ENCODE measurements at places on chromosomes 6 and 20. TPM values are rescaled to one million over a fixed set of nuclear protein-coding genes. Genes with fewer than 3 reads are reported as not detected.

GRCh38 chr6:46175976-46176375 is 5.2 kb upstream of the ENPP5 start:
- DNase-seq, result no peak

DNA sequence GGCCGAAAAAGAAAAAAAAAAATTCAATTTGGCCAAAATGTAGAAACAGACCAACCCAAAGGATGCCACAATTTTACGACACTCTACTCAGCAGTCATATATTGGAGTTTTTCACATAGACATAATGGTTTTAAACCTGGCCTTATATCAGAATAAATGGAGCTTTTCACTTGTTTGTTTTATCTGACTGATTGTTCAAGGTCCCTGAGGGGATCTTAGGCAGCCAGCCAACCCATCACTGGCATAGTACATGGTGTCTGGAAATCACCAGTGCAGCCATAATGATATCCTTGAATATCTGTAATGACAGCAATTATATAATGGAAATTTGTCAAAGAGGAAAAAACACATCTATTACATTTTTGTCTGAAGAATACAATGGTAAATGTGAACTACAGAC is 96.9 kb downstream of the PRSS35 start:
- DNase-seq, result no peak

- no peak for DNase-seq
Observed at GRCh38 chr6:138429761-138430160, 25.7 kb downstream of the HEBP2 start.

DNA sequence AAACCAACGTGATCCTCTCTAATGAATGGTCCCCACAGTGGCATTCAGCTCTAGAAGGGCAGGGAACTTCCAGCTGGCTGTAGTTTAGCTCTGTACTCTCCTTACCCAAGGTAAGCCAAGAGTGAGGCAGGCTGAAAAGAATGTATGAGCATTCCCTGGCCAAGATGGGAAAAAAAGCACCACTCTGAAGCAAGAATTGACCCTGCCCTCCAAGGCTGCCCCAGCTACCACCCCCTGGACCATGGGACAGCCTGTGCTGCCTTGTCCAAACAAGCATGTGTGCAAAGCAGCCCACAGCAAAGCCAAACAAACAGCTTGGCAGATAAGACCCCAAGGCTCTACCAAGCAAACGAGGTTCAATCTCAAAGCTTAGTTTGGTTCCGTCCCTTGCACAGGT is 73.9 kb downstream of the GFOD1 start:
- no peak for DNase-seq

The CCN6 gene
- not detected for total RNA-seq

The GNAS-AS1 gene
- not detected for total RNA-seq

The COL11A2 gene
- total RNA-seq, result not detected

Measured in stomach (tissue), 19 donors.